CD4-positive, alpha-beta T cell treated with Interleukin-6 at 100 ng/mL for 8 hours (primary cell): ENCODE measurements at places on chromosomes 5 and 9.

DNA sequence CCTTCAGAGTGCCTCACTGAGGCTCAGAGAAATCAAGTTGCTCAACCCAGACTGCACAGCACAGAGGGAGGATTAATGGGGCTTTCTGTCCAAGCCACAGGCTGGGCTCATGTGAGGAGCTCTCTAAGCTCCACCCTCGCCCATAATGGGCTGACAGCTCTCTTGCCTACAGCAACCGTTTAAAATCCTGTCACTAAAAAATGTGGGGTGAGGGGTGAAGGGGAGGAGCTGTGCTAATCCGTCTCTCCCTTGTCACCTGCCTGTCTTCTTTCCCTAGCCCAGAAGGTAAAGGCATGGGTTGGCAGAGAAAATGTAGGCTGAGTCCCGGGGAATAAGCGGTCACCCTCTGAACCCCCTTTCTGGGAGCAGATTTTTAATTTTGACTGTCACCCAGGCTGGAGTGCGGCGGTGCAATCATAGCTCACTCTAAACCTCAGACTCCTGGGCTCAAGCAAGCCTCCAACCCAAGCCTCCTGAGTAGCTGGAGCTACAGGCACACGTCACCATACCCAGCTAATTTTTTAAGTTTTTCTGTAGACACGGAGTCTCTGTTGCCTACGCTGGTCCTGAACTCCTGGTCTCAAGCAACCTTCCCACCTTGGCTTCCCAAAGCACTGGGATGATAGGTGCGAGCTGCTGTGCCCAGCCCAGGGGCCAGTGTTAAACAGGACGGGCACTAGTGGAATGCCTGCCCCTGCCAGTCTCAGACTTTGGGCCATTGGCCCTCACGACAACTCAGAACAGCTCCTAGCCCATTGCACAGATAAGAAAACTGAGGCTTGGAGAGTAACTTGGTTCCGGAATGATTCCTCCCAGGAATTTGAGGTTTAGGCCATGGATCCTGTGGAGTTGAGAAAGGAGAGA, 89.5 kb downstream of the LMX1B start:
- DNase-seq = no peak

GRCh38 chr9:78397454-78397853, 100.5 kb downstream of the PSAT1 start:
- DNase-seq = no peak

GRCh38 chr5:37435261-37435660, 56.1 kb downstream of the WDR70 start:
- no peak for DNase-seq

DNA sequence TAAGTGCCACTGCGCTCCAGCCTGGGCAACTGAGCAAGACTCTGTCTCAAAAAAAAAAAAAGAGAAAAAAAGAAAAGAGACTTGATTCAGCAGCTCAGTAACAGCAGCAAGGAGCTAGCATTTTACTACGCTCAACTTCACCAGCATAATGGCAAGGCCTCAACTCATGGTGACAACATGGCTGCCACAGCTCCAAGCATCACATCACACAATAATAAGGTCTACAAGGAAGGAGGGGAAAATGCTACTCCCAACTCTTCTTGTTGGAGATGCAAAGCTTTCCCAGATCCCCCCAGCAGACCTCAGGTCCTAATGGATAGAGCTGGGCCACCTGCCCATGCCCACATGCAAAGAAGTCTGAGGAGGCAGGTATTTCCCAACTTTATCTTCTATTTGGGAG, 86.2 kb upstream of the RAPGEF1 start:
- DNase-seq = no peak

DNA sequence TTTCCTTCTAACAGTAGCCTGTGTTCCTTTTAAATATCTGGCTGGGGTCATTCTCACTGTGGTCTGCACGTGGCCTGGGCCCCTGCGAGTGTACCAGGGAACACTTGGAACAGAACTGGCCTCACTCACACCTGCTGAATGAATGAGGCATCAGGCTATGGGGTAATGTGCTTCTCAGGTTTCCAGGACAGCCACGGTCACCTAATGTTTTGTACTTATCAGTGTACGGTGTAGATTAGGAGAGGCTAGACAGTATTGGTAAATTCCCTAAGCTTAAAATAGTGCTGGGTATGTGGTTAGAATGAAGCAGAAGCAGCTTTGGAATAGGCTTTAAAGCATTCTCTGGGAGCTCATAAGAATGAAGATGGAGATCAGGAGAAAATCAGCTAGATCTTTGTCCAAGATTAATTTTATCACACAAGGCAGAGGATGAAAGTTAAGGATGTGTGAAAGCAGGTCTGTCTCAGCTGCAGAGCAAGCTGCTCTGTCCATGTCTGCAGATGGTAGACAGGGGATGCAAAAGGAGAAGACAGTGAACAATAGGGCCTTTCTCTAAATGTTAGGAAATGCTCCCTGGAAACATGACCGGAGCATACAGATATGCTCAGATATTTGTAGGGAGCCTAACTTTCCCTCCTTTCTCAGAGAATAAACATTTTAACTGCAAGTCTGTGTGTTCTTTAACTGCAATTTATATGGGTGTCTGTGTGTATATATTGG, 267.5 kb downstream of the NR3C1 start:
- DNase-seq = no peak

GRCh38 chr5:63029891-63030290, 451.3 kb downstream of the LRRC70 start:
- DNase-seq = no peak

DNA sequence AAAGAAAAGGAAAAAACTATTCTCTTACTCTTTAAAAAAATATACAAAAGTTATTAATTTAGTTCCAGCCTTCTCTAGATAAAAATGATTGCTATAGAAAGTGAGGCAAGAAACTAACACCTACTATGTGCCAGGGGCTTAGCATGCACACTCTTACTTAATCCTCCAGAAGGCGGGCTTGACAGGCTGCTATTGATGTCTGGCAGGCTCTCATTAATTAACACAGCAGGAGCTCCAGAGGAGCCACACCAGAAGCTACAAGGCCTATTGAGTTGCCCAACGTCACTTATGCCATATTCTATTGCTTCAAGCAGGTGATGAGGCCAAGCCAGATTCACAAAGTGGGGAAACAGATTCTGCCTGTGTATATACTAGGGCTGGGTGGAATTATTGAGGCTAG, 54.6 kb upstream of the CLINT1 start:
- DNase-seq = no peak

GRCh38 chr5:171543148-171543815, 123.8 kb downstream of the FGF18 start:
- no peak for DNase-seq

GRCh38 chr9:126563556-126563955, 50.2 kb upstream of the LMX1B start:
- no peak for DNase-seq

- no peak for DNase-seq
These were observed 16.8 kb downstream of the NUP214 start for GRCh38 chr9:131142160-131142559.

DNA sequence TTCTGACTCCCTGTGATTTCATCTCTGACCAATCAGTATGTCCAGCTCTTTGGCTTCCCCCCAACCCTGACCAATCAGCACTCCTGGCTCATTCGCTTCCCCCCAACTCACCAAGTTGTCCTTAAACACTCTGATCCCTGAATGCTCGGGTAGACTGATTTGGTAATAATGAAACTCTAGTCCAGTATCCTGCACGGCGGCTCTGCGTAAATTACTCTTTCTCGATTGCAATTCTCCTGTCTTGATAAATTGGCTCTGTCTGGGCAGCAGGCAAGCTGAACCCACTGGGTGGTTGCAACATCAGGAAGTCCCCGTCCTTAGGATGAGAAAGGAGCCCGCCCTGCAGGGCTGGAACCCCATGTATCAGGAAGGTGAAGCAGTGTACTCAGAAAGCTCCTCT, 10.4 kb downstream of the FCN2 start:
- DNase-seq = no peak

DNA sequence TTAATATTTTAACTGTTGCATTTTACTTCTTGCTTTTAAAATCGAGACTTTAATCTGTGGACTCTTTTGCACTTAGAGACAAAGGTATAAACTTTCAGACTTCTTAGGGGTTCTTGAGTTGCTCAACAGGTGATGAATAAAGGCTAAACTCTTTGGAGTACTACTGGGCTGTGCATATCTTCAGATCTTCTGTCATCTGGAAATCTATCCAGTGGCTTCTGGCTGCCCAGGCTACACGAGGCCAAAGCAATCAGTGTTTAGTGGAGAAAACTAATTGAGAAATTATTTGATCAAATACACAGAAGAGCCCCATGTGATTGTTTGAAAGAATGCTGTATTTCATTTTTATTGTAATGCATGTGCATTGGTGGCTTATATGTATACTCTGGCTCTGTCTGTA, 146.1 kb downstream of the PBX3 start:
- DNase-seq = no peak

DNA sequence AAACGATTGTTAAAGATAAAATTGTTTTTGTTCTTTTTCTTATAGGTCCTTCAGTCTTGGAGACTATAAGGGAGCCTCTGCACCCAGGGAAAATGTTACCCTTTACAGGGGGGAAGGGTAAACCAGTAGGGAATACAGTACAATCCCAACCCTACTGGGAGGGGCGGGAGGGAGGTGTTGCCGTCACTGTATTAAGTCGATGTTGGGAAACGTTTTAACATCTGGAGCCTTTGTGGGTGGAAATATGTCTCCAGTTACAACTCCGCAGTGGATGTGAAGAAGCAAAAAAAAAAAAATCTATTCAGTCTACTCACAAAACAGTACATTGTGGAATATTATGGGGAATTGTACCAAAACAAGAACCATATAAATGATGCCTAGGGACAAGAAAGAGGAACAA, 47.2 kb upstream of the FCHO2 start:
- DNase-seq = no peak

- peak; percentile 6 for DNase-seq
These were observed at the start of gene SUSD1 for GRCh38 chr9:112174965-112175795. TSS of gene SUSD1 (minus strand) at chr9:112175297. CDS start at chr9:112175235, 62 bp downstream.

DNA sequence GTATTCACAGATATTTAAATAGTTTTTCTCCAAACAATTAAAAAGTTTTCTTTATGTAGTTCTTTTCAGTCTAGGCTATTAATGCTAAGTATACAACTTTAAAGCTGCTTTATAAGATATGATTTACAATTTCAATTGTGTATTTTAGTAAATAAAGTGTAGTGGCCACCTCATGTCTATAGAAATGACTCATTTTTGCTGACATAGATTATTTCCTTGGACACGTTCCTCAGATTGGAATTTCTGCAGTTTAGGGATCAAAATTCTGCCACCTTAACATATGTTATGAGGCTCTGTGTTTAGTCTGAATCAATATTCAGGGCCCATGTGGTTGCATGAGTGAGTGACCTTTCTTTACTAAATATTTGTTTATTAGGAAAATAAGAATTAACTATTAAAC, 750.2 kb downstream of the IRX1 start:
- DNase-seq = no peak

DNA sequence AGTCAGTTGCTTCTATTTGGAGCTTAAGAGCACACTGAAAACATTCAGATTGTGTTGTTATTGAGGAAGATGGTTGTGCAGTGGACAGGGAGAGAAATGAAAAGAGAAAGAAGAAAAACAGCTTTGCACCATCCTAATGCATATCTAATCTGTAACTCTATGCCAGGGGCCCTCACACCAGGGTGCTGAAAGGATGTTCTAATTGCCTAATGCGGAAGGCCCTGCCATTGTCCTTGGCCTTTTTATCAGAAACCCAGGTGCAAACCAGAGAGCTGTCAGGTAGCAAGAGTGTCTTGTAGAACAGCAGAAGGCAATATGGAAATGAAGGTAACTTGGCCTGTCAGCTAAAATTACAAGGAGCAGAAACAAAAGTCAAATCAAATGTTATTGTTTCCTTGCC, 384.5 kb upstream of the PIK3R1 start:
- no peak for DNase-seq

GRCh38 chr5:79973511-79973910, 17.6 kb downstream of the MTX3 start:
- DNase-seq = no peak

DNA sequence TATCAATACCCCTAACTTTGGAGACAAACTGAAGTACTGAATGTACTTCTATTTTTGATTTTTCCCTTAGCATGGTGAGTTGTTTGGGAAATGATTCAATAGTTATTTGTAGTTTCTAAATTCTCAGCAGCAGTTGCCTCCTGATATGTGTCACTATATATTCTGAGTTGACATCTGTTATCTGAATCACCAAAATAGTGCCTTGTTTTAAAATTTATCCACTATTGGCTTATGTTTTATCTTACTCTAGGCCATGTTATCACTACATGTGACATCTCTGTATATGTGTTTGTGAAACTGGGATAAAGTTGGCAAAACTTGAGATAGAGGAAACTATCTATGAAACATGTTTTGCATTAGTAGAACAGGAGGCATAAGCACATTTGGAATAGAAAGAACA, 317.6 kb downstream of the TLE4 start:
- DNase-seq = no peak

- no peak for DNase-seq
These were observed 219.1 kb downstream of the NDUFS4 start for GRCh38 chr5:53779541-53779981.

- DNase-seq = no peak
These were observed 4.3 kb upstream of the SURF6 start for GRCh38 chr9:133340256-133340655.

DNA sequence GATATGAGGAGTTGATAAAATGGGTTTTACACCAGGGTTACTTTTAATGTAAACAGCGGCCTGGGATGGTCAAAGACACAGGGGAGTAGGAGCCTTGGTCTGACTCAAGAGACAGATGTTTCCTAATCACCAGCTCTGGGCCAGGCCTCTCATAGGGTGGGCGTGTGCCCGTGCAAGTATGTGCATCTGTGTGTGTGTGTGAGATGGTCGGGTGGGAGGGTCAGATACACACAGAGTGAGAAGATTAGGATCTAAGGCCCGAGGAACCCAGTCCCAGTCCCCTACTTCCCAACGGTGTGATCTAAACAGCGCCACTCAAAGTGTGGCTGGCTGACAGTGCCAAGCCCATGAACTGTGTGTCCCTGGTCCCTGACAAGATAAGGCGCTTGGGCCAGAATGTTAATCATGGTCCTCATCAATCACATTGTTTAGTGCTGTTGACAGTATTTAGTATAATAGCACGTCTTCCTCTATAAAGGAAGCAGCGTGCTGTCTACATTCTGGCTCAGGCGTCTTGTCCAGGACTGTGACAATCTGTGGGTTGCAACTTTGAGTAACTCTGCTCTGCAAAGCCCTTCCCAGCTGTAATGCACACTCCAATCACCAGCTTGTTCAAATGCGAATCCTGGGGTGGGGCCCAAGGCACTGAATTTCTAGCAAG, 173.7 kb downstream of the DAB2IP start:
- DNase-seq = no peak

- DNase-seq = no peak
These were observed 408.0 kb downstream of the CTNND2 start for GRCh38 chr5:11496137-11496719.

GRCh38 chr5:59069438-59070079, 486.7 kb downstream of the RAB3C start:
- no peak for DNase-seq

- DNase-seq = no peak
These were observed 79.0 kb downstream of the MACROH2A1 start for GRCh38 chr5:135319928-135320606.
